ENCODE measurements at places on chromosomes 16 and 17. TPM values are rescaled to one million over a fixed set of nuclear protein-coding genes. Genes with fewer than 3 reads are reported as not detected.

Gene PRAC1
- not detected for polyA plus RNA-seq

DNA sequence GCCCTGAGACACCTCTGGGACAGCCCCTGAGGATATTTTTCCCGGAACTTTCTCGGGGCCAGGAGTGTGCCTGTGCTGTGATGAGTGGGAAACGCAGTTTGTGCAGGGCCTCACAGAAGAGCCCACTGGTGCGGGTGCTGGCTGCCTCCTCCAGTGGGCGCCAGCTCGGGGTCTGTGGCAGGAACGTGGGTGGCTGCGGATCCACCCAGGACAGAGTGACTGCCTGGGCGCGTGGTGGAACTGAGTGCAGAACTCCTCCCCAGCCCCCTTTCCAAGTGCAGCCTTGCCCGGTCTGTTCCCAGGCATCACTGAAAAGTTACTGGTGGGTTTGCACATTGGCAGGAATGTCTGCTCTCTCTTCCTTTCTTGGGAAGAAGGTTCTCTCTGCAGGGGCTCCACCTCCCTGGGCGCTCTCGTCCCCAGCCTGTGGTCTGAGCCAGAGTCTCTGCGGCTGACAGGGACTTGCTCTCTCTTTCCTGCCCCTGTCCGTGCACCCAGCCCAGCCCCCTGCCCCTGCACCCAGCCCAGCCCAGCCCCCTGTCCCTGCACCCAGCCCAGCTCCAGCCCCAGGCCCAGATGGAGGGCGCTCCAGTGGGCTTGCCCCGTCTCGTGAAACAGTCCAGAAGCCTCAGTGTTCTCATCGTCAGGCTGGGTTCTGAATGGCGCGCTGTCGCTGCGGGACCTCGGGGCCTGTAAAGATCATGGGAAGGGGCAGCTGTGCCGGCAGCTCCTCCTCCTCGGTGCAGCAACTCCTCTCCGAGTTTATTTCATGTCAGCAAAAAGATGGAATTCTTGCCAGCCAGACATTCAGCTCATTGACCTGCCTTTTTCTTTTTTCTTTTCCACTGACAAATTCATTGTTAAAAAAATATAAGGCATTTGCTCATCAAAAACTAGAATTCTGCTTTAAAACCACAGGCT, 117.5 kb downstream of the BANP start:
- DNase-seq, result no peak

Gene ZNF423
- polyA plus RNA-seq, result 32.5 TPM

Gene TMEM219
- 104 TPM for polyA plus RNA-seq

Gene SOCS1
- polyA plus RNA-seq, result 12.7 TPM

Gene MT1M
- polyA plus RNA-seq, result not detected

DNA sequence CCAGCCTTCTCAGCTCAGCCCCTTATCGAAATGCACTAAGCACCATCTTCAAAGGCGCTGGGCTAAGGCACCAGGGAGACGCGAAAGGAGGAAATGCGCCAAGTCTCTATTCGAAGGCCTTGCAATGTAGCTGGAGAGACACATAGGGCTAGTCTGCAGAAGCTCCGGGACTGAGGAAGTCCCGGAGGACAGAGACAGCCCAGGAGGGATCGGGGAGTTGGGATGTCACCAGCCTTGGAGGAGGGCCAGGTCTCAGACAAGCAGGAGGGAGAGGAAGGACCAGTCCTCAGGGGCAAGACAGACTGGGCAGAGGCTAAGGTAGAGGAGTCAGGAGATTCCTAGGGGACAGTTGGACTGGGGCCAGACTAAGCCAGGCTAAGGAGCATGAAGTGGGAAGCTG, 8.5 kb downstream of the C17orf100 start:
- DNase-seq, result no peak

- no peak for DNase-seq
Measured at GRCh38 chr17:27545562-27546229, 85.3 kb upstream of the LGALS9 start.

DNA sequence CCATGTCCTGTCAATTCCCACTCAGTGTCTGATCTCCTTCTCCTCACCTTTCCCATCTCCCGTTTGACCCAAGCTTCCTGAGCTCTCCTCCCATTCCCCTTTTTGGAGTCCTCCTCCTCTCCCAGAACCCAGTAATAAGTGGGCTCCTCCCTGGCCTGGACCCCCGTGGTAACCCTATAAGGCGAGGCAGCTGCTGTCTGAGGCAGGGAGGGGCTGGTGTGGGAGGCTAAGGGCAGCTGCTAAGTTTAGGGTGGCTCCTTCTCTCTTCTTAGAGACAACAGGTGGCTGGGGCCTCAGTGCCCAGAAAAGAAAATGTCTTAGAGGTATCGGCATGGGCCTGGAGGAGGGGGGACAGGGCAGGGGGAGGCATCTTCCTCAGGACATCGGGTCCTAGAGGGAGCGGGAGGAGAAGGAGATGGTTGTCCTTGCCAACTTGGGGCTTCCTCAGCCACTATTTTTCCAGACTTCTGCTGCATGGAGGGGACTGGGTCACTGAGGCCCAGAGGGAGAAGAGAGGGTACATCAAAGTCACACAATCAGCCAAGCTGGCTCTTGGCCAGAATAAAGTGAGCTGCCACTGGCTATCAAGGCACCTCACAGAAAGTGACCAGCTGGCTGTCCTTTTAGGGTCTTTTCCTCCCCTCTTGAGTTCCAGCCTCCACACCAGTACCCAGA, 1.9 kb upstream of the TBC1D10B start:
- no peak for DNase-seq

DNA sequence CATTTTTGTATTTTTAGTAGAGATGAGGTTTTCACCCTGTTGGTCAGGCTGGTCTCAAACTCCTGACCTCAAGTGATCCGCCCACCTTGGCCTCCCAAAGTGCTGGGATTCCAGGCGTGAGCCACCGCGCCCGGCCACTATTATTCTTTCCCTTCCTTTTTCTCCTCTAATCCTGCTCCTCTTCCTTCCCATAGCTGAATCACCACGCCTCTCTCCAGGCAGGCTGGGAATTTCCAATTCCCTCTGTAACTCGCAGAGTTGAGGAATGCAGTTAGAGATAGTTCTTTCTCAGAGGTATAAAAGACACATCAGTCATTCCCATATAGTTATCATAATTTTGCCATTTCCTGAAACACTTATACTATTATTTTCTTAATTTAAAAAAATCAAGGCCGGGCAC, 11.2 kb downstream of the METTL16 start:
- no peak for DNase-seq

Gene MMP28
- polyA plus RNA-seq, result 2.3 TPM

Gene TPSAB1
- polyA plus RNA-seq, result not detected

Gene TP53TG3F
- not detected for polyA plus RNA-seq

Gene ZNF668
- 4.1 TPM for polyA plus RNA-seq

GRCh38 chr16:46721885-46722284, 26.3 kb downstream of the MYLK3 start:
- DNase-seq, result no peak

GRCh38 chr17:76208120-76208519, 32.2 kb downstream of the RNF157 start:
- no peak for DNase-seq

Gene ZP2
- polyA plus RNA-seq, result 0.13 TPM

Gene GPR142
- polyA plus RNA-seq, result 0.40 TPM

Gene GPATCH8
- 64.9 TPM for polyA plus RNA-seq

- DNase-seq, result no peak
Measured at GRCh38 chr17:81043725-81044427, 8.9 kb downstream of the BAIAP2 start.

DNA sequence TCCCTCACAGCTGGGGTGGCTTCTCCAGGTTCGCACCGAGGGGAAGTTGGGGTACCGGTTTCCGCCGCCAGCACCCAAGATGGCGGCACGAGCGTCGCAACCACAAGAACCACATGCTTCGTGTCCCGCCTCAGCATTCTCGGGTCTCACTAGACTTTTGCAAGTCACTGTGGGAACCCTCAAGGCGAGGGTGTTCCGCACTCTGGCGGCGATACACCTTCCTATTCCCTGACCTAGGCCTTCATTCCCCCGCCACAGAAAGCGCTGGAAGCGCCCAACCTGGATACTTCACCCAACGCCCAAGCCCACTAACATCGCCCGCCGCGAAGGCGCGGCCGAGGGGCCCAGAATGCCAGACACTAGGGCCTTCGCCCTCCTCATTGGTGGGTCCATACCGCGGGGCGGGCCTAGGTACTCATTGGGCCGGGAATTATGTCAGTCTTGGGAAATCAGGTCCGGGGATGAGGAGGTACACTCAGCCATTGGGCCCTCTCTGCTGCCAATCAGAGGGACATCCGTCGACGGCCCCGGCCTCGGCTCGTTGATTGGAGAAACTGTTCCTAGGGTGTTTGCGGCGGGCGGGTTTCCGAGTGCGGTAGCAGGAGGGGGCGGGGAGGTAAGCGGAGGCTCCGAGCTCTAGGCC, at the start of gene NFE2L1:
Gene NFE2L1, plus strand, starts transcription at position 619 of the 643 bp plus-strand sequence. CDS start 2,760 bp downstream, outside the sequence.
- DNase-seq, result peak; percentile 99

Data from left renal cortex interstitium (tissue), 4 donors.